Memory B cell (primary cell): ENCODE measurements at places on chromosomes 11 and 22.

- no peak for DNase-seq
Observed at GRCh38 chr22:49382451-49382735, 445.3 kb downstream of the BRD1 start.

DNA sequence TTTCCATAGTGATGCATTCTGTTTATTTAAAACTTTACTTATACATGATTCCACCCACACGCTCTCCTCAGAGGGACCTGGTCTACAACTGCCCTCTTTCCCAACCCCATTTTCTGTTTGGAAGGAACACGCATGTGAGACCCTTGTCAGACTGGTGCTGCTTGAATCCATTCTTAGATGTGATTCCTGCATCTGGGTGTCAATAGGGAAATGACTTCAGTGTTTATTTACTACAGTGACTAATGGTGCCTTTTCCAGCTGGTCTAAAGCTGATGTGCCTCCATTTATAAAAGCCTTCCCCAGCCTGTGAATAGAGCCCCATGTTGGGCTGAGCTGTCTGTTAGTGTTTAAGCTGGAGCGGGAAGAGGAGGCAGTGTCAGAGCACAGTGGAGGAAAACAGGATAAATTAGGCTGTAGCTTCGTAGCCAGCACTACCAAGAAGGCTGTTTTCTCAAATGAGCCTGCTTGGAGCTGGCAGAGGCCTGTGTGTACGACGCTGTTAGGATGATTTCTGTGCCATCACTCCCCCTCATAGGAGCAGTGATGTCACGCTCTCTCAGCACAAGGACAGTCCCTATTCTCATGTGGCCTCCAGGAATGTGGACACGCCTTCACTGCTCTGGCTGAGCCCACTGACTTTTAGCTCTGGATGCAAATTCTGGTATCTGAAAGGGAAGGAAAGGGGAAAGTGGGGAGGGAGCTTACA, 18.9 kb upstream of the C11orf96 start:
- DNase-seq: no peak

- DNase-seq: no peak
Observed at GRCh38 chr11:102345904-102346303, 1.1 kb upstream of the BIRC2 start.

GRCh38 chr11:94145916-94146315, 17.3 kb downstream of the PANX1 start:
- DNase-seq: no peak

DNA sequence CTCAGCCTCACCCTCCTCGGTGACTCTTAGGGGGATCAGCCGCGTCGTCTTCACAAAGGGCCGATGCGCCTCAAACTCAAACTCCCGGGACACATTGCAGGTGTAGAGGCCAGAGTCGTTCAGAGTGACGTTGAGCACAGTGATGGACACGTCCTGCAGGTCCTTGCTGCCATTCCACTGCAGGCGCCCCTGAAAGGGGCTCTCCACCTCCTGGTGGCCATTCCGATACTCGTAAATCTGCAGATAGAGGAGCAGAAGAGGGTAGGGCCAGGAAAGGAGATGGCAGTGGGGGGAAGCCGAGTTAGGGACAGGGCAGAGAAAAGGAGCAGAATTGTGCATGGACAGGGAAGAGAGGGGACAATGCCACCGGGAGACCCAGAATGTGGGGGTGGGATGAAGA, 12.0 kb downstream of the SCN3B start:
- DNase-seq: no peak

DNA sequence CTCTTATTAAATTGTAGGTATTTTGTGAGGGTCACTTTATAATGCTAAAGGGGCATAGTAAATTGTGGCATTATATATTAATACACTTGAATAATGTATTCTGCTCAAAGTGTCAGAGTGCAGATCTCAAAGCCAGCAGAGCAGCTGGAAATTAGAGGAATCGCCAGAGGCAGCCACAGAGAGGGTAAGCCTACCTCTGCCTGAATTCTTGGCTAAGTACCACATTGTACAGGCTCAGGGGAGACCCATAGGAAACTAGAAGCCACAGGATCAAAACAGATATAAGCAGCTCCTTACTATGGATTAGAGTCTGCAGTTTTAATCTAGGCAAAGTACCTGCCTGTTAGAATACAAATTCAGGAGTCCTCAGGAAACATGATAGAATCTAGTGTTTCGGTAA, 249.3 kb downstream of the DDX10 start:
- DNase-seq: no peak

- DNase-seq: no peak
Observed at GRCh38 chr22:24751518-24751917, 23.0 kb downstream of the PIWIL3 start.

- peak; percentile 53 for DNase-seq
Observed at GRCh38 chr11:44927174-44927661, 23.5 kb downstream of the TP53I11 start.

DNA sequence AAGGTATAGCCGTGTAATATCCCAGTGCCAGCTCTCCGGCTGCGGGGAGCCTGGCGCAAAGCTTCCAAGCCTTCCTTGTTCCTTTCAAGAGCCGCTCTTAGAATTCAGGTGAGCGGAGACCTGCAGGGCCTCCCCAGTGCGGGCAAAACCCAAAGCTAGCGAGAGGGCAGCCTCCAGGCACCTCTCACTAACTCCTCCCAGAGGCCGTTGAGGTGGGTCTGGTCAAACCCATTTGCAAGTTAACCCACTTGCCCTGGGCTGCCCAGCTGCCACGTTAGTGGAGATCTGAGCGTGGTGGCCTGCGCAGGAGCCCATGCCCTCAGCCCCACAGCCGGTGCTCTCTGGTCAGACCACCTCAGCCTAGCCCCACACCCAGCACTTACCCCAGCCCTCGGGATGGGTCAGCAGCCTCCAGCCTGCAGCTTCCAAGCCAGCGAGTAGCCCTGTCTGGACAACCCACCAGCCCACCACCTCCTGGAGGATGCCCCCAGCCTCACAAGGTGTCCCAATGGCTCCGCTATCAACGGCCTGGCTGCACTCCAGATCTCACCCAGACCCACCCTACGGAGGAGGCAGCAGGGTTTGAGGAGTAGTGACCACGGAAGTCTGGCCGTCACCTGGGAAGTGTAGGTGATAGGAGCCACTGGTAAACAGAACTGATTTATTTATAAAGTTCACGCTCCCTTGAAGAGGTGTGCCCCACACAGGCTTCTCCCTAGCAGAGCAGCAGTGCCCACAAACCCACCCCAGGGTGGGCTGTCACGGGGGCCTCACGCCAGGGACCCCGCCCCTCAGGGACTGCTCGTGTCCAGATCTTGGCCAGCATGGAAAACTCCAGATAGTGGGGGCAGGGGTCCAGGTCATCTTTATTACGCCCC, 2.3 kb downstream of the ASCL2 start:
- DNase-seq: no peak

- DNase-seq: no peak
Observed at GRCh38 chr22:30949934-30950660, 18.5 kb downstream of the MORC2 start.

GRCh38 chr11:78606667-78607066, 32.0 kb upstream of the NARS2 start:
- no peak for DNase-seq

- DNase-seq: no peak
Observed at GRCh38 chr22:35882211-35883030, 146.2 kb downstream of the RBFOX2 start.

GRCh38 chr11:20095189-20095588, 65.1 kb downstream of the DBX1 start:
- no peak for DNase-seq
